ENCODE measurements at places on chromosomes 5 and 9.

DNA sequence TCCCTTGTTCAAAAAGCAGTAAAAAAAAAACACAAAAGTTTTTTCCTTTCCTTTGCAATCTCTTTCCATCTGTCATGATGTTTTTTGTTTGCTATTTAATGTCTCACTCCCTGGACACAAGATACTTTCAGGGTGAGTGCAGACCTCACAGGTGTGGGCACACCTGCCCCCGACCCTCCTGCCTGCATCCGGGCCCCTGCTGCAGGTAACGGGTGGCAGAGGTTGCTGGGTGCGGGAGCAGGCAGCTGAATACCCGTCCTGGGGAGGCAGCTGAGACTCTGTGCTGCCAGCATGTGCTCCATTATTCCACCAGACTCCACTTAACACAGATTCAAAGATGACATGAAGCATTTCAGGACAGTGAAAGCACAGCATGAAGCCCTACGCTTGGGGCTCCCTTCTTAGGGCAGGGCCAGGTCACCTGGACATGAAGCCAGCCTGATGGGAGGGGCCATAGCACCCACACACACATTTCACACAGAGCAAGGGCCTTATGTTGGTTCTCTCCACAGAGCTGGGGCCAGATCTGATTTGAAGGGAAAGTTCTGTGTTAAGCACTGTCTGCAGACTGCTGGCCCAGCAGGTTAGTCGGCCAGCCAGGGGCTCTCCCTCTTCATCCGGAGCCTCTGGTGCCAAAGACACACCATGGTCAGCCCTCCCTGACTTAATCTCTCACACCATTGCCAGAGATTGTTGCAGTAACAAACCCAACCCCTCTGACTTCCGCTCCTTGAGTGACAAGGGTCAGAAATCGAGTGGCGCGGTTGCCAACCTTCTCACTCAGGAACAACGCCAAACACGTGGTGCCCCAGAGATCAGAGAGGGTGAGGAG, 13.0 kb downstream of the NEK6 start:
- DNase-seq = no peak

DNA sequence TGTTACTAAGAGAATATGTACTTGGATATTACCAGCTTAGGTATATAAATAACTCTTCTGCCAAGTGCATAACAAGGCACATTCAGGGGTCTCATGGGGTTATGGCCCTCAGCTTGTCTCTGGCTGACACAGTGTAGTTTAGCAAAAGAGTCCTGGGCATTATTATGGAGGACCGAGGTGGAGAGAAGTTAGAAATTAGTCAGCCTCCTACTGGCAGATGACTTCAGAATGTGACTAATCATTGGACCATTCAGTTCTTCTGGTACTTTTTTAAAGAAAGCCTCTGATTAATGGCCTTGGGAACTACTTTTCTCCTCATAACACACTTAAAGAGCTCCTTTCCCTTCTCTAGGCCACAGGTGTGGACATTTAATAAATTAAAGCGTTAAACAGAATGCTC, 178.9 kb downstream of the SH3GL2 start:
- no peak for DNase-seq

DNA sequence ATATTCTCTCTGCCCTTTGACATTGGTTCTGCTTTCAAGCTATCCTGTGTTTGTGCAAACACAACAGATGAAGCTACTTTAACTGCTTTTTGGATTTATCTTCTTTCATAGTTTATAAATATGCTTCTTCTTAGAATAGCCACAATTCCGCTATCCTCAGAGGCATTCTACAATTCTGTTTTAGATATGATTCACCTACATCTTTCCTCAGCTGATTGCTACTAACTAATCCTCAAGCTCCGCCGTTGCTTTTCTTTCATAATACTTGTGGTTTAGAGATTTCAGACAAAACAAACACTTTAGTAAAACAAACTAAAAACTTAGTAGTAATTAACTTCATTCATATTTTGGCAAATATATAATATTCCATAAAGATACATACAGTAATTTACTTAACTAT, 52.5 kb downstream of the ECPAS start:
- no peak for DNase-seq

DNA sequence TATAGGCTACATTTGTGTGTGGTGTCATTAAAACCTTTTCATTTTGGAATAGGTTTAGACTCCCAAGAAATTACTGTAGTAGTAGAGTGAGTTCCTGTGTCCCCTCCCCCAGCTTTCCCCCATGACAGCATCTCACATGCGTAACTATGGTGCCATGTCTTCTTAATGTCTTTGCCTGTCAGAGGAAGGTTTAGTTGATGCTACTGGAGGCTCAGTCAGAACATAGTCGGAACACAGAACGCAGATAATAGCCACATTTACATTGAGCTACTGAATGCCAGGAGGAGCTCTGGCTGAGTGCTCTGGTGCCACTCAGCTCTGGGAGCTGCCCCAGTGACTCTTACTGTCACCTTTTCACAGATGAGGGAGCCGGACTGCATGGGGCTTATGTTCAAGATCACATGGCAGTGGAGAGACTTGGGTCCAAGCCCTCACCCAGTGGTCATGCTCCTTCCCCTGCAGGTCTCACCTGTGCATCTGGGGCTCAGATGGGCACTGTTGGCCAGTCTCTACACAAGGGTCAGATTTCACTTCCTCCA, 223.6 kb downstream of the AOPEP start:
- DNase-seq = no peak

DNA sequence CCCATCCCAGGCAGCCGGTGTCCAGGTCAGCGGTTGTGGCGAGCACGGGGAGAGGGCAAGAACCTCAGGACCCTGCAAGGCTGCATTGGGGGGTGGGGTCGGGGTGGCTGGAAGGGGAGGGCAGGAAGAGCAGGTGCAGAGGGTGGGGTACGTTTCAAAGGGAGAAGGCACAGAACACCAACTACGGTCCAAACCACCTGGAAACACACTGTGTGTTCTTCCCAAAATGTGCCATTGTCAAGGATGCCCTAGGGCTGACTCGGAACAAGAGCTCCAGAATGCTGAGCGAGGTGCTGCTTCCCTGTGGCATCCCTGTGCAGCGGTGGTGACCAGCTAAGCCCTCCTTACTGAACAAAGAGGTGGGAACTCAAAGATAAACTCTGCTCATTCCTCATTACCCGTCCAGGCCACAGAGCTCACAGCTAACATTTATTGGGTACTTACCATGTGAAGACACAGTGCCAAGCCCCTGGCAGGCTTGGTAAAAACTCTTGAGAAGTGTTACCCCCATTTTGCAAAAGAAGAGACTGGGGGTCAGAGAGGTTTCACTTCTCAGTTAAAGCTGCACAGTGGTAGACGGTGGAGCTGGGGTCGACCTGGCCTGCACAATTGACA, 153.8 kb downstream of the COL23A1 start:
- DNase-seq = no peak

- no peak for DNase-seq
Observed at GRCh38 chr9:134283111-134283515, 43.1 kb upstream of the RXRA start.

GRCh38 chr5:152642880-152643279, 237.8 kb upstream of the NMUR2 start:
- no peak for DNase-seq

DNA sequence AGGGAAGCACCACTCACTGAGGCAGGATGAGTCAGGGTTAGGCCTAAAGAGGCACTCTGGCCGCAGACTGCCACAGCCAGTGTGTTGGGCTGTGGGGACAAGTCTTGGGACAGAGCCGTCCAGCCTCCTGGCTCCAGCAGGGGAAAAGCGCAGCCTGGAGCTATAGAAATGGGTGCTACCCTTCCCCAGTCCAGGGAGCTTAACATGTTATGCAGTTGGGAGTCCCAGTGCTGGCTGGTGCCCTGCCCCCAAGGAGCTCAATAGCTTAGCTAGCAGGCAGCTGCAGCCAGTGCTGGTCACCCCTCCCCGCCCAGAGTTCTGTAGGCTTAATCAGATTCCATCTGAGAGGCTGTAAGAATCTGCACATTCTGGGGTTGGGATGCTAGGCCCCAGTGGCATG, 399.6 kb upstream of the TUSC1 start:
- DNase-seq = no peak

DNA sequence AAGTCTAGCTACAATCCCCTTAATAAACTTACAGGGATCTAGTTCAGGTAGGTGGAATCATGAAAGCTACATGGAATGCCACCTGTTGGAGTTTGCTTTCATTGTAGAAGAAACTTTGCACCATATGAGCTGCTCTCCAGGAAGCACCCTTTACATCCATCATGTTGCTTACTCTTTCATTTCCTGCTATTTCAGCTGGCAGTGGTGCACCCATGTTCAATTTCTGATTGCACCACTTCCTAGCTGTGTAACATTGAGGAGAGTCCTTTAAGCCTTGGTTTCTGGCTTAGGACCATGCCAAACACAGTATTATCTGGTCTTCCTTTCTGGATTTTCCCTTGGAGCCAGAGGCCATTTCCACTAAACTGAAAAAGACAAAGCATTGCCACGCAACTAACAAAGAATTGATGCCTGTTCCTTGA, 123.3 kb upstream of the SLC12A2 start:
- no peak for DNase-seq

DNA sequence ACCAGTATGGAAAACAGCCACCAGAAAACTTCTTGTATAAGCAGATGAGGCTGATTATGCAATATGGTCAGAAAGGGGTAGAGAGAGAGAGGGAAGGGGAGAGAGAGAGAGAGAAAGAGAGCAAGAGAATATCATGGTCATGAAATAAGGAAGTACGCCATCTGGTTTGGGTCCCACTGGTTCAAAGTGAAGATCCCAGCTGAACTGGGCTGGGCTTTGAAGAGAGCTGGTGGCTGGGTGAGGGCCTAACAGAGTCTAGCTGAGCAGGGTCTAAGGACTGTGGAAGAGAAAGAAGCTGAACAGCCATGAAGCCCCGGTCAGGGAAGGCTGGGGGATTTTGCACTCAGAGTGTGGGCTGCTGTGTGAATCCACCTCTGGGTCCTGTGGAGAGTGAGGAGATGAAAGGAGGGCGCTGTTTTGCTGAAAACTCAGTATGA, 14.6 kb downstream of the TRIM14 start:
- DNase-seq = no peak

DNA sequence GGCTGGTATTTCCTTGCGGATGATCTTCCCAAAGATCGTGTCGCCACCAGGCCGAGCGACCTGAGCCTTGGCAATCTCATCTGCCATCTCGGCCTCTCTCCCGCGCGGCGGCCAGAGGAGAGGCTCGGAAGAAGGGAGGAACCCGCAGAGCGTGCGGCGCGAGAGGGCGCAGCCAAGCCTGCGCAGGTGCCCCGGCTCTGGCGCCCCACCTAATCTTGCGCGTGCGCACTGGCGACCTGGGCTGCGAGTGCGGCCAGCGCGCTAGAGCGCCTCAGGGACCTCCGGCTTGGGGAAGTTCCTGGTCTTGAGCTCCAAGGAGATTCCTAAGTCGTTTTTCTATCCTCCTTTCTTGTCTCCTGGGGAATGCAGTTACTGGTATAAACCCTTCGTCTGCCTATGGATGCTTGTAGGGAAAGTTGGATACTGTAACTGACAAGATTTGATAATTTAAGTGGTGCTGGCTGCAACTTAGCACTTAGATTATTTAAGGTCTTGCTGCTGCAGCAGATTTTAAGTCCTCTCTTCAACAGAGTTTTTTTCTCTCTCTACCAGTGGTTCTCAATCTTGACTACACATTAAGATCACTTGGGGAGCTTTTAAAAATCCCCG, at the start of gene HINT1:
TSS of gene HINT1 (minus strand) at position 138 of the 609 bp plus-strand sequence. CDS start at position 87, 51 bp downstream.
- DNase-seq = peak; percentile 41

GRCh38 chr9:117825609-117826347, 121.6 kb downstream of the TLR4 start:
- DNase-seq = no peak

DNA sequence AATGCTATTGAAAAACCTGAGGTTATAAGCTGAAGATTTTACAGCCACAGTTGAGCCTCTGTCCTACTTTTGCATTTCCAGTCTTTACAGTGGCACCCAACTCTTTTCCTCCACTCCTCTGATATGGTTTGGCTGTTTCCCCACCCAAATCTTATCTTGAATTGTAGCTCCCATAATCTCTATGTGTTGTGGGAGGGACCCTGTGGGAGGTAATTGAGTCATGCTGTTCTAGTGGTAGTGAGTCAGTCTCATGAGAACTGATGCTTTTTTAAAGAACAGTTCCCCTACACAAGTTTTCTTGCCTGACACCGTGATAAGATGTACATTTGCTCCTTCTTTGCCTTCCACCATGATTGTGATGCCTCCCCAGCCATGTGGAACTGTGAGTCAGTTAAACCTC, 646.1 kb upstream of the SEMA6A start:
- DNase-seq = no peak

DNA sequence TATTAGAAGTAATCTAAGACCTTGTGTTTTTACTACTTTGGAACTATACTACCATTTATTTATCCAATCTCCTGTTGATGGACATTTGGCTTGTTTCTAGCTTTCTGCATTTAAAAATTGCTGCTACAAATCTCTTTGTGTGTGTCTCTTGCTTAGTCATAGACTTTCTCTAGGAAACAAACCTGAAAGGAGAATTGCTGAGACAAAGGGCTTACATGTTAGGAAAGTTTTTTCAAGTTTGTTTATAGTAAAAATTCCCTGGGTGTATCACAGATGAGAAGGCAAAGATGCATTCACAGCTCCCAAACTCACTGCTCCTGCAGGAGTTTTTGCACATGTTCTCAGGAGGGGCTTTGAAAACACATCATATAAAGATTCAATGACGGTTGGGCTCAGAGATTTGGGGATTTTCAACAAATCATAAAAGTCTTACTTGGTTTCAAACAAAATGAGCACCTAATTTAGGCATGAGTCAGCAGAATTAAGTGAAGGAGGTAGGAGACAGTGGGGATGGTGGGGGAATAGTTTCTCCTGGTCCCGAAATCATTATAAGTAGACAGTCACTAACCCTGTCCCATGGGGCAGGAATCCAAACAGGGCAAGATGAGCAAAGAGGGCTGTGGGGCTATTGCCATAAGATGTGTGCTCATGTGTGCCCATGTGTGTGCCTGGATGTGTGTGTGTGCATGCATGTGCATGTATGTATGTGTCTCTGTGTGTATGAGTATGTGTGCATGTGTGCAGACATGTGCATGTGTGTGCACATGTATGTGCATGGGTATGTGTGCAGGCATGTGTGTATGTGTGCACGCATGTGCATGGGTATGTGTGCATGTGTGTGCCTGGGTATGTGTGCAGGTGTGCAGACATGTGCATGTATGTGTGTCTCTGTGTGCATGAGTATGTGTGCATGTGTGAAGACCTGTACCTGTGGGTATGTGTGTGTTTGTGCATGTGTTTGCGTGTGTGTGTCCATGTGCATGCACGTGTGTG, 43.4 kb upstream of the S1PR3 start:
- no peak for DNase-seq

DNA sequence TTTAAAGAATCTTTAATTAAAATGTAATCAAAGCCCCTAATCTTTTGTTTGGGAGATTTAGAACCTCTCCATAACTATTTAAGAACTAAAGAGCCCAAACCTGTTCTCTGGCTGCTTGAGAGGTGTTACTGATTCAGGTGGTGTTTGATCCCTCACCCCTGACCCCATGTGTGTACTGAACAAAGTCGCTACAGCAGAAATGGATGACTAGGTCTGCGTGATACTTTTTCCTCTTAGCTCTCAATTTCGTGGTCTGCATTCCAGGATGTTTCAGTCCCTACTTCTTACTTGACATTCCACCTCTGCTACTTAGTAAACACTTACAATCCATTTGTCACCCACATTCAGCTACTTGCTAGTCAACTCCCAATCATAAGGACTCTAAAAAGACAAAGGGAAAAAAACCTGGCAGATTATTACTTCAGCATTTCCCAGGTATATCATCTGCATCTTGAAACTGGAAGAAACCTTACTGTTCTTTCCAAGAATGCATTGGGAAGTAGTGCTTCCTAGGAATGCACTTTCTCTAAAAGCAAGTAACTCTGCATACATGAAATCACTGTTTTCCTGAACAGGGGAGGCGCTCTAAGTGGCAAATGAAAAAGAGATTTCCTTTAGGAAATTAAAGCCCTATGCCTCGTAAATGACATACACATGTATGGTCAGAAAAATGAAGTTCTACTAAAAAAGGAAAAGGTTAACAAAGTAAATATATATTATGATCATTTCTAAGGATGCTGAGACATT, 1091.6 kb downstream of the PTPRD start:
- DNase-seq = no peak

Measured in cortex of kidney (tissue), 1 donor.